Vagina (tissue), 2 donors: ENCODE measurements at places on chromosomes 6 and 20.

GRCh38 chr20:34459209-34459897, 56.9 kb upstream of the DYNLRB1 start:
- no peak for DNase-seq

DNA sequence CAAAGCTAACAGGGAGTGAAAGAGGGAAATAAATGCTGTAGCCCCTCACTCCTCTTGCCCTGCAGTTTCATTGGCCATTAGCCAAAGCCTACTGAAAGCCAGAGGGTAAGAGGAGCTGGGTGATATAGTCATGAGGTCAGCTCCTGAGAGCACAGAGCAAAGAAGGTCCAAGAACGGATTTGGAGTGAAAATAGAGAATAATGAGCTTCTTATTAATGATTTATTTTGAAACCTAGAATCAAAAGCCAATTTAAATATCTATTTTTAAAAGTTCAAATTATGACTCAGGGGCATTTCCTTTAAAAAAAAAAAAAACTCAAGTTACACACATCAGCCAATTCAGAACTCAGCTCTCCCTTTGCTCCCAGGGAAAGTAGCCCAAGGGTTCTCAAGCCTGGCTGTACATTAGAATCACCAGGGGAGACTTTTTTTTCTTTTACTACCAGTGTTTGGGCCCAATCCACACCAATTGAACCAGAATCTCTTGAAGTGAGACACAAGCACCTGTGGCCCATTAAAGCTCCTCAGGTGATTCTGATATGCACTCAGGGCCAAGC, 79.1 kb downstream of the SNAP25 start:
- no peak for DNase-seq

GRCh38 chr6:56804996-56805395, 149.9 kb upstream of the BEND6 start:
- DNase-seq, result no peak

- no peak for DNase-seq
Observed at GRCh38 chr6:133567636-133568035, 321.3 kb upstream of the TCF21 start.

GRCh38 chr6:148055419-148055818, 287.2 kb upstream of the SASH1 start:
- no peak for DNase-seq

DNA sequence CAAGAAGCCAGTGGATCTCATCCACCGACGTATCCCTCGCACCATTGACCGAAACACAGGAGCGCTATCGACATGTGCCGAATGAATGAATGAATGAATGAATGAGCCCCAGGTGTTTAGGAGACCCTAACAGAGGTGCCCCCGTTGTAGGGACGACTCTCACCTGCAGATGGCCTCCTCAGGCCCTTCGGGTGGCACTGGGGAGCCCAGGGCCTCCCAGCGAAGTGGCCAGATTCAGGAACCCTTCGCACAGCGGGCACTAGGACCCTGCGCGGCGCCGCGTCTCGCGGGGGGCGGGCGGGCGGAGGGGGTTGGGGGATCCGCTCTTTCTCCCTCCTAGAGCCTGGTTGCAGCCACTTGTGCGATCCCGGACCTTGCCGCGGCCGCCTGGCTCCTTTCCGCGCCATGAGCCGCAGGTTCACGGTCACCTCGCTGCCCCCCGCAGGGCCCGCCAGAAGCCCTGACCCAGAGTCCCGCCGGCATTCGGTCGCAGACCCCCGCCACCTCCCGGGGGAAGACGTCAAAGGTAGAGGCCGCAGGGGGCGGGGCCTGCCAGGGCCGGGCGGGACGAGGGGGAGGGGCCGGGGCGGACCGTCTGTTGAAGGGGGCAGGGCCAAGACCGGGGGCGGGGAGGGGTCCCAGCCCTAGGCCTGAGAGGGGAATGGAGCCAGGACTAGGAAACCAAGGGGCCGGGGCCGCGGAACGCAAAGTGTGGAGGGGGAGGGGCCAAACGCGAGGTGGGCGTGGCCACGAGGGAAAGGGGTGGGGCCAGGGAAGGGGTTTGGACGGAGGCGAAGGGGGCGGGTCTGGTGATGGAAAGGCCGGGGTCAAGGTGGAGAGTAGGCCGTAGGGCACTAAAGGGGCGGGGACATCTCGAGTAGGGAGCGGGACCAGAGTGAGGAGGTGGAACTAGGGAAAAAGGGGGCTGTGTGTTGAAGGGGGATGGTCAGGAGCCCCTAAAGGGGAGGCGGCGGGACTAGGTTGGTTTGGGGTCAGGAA, 7.4 kb upstream of the SLC12A5 start:
- DNase-seq, result no peak

DNA sequence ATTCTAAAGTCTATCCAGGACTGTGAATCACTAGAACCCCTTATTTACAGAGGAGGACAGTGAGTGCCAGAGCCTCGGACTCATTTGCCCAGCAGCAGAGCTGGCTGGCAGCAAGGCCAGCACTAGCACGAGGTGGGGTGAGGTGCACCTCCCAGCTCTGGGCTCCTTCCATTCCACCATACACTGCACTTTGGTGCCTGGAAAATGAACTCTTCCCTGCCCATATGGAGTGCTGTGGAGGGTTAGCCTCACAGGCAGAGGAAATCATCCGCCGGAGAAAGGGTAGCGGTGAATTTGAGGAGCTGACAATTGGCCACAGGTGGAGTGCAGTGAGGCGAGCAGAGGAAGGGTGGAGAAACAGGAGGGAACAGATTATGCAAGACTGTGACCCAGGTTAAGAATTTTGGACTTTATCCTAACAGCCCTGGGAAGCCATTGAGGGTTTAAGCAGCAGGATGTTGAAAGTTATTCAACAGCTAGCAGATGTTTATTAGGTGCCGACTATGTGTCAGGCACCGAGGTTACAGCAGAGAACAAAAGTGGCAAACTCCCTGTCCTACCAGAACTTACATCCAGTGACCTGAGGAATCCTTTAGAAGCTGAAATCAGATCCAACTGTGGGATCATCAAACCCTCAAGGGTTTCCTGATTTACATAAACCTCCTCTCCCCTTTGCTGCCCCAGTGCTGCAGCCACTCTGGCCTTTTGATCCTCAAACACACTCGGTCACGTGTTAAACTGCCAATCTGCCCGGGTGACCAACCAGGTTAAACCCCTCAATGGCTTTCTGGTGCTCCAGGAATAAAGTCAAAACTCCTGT, 6.2 kb downstream of the TRIM26 start:
- DNase-seq, result no peak

DNA sequence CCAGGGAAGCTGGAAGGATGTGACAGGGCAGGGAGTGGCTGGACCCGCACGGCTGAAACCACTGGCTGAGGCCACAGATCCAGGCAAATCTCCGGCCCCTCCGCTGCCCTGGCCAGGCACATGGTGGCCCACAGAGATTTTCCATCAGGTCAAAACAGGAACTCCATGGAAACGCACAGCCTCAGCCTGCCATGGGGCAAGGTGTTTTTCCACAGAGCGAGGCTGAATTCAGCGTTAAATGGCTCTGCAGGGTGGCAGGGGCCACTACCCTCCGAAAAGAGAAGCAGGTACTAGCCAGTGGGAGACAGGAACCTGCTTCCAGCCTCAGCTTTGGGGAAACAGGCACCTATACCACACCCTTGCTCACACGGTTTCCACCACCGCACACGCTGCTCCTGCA, 53.1 kb downstream of the PREX1 start:
- DNase-seq, result no peak

DNA sequence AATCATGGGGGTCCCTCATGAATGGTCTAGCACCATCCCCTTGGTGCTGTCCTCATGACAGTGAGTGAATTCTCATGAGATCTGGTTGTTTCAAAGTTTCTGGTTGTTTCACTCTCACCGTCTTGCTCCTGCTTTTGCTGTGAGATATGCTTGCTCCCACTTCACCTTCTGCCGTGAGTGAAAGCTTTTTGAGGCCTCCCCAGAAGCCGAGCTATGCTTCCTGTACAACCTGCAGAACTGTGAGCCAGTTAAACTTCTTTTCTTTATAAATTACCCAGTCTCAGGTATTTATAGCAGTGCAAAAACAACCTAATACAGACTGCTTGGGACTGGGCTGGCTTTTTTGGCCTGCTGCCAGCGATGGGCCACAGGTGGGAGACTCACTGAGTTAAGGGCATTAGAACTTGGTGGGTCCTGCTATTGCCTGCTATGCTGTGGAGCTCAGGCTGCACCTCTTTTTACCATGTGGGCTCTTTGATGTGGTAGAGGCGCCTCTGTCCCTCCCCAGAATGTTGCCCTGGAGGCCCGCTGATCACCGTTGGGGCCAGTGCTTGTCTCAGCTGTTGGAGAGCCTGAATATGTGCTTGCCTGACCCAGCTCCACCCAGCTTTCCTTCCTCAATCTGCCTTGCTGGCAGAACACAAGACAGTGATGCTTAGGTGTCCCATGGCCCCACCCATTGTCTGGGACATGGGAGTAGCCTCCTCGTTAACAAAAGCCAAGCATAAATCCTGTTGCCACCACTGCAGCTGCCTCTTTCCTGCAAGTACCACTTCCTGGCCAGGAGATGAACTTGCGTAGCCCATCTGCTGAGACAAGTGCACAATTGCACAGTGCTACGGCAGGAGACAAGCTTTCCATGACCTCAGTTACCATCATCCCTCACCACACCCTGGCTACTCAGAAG, 47.1 kb downstream of the IGF2R start:
- DNase-seq, result no peak

GRCh38 chr6:54515713-54516112, 207.5 kb downstream of the TINAG start:
- no peak for DNase-seq

DNA sequence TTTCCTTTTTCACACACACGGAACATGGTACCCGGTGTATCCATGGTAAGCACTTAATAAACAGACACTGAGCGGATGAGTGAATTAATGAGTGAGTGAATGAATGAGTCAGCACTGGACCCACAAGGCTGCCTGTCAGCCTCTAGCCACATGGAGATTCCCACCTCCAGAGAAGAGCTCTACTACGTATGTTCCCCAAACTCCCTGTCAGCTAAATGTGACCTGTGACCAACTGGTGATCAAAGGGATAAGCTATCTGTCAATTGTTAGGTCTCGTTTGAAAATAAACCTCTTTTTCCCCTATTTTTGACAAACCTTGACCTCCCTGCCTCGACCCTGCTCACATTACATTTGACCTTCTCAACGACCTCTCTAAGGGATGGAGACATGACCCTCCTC, 24.5 kb upstream of the TAF8 start:
- DNase-seq, result no peak

GRCh38 chr6:169371344-169372127, 117.9 kb upstream of the THBS2 start:
- DNase-seq, result no peak

DNA sequence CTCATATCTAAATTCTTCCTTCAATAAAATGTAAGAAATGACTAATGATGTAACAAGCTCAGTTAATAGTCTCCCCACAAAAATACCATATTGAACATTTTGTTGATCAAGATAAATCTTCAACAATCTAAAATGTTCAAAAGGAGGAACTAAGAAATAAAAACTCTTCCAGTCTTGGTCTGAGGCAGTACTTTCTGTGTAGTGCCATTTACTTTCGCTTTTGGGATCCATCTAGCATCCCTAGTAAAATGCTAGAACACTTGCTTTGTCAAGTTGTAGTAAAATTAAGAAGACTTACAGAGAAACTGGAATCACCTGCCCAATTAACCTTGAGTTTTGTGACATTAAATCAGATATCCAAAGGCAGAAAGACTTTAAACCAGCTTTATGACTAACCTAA, 246.4 kb downstream of the KHDRBS2 start:
- no peak for DNase-seq

DNA sequence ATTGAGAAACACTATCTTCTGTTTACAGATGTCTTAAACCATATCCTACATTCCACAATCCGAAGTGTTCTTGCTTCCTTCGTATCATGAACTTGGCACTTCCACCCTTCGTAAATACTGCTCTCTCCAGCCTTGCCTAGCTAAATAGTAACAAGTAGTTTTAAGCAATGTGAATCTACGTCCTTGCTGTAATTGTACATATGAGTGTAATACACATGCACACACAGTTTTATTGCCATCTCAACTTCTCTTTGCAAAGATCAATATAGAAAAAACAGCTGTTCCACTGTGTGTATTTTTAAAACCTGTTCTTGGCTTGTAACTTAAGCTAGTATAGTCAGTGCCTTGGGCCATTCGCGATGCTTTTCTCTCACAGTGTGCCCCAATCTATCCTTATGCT, 1524.7 kb downstream of the GRIK2 start:
- DNase-seq, result no peak

- no peak for DNase-seq
Observed at GRCh38 chr6:167481307-167481926, 156.5 kb downstream of the TTLL2 start.

GRCh38 chr20:41044409-41045062, 15.9 kb downstream of the TOP1 start:
- DNase-seq, result no peak

GRCh38 chr6:157097255-157097955, 225.9 kb downstream of the TMEM242 start:
- no peak for DNase-seq

- DNase-seq, result no peak
Observed at GRCh38 chr6:123226398-123226797, 230.4 kb downstream of the CLVS2 start.

- no peak for DNase-seq
Observed at GRCh38 chr6:53273370-53273769, 75.4 kb downstream of the ELOVL5 start.

GRCh38 chr6:136408204-136408603, 118.6 kb upstream of the BCLAF1 start:
- no peak for DNase-seq

- no peak for DNase-seq
Observed at GRCh38 chr6:41936073-41936837, 5.4 kb downstream of the CCND3 start.

DNA sequence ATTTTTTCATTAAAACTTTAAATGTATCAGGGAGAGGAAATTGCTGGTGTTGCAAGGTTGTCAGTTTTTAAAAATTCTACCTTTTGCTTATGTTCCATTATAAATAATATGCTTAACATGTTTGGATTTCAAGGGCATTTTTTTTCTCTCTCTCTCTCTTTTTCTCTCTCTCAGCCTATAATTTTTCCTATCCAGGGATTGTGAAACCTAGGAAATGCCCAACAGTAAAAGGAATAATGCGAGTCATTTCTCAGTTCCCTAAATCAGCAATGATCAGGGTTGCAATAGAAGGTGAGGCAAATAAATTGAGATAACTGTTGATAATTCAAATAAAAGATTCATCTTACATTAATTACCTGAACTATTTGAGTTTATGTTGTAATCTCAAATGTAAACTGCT, 53.2 kb upstream of the IFNGR1 start:
- DNase-seq, result no peak

DNA sequence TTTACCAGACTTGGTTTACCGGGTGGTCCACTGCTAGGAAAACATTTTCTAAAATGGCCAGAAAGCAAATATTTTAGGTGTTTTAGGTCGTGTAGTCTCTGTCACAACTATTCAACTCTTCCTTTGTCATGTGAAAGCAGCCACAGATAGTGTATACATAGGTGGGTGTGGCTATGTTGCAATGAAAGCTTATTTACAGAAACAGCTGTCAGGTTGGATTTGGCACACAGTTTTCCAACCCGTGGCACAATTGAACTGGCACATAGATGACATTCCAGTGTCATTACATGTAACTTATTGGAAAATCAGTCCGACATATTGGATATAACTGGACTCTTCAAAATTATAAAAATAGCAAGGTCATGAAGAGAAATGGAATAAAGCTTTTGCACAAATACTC, 68.9 kb upstream of the KCNQ5 start:
- DNase-seq, result no peak

GRCh38 chr20:43190332-43190953, 737 bp upstream of the PTPRT start:
- DNase-seq, result no peak

- no peak for DNase-seq
Observed at GRCh38 chr20:59192533-59192896, 28.9 kb downstream of the ZNF831 start.

- DNase-seq, result no peak
Observed at GRCh38 chr6:166365221-166365620, 17.5 kb downstream of the MPC1 start.
